GM04503 (cell line): ENCODE measurements at places on chromosomes 5 and 9.

- DNase-seq = no peak
Measured at GRCh38 chr5:9895302-9895645, 265.1 kb upstream of the TAS2R1 start.

DNA sequence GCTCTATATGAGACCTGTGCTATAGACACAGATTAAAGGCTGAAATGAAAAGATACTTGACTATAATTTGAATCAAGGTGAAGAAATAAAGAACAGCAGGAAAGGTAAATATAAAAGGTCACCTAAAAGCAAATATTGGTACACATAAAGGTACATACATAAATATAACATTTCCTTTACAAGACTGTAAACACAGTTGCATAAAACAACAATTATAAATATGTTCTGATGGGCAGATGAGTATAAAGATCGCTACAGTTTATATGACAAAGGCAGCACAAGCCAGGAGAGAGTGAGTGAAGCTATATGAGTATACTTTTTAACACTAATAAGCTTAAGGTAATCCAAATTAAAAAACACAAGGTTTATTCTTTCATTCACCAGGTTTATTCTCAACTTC, 114.5 kb downstream of the OXCT1 start:
- no peak for DNase-seq

DNA sequence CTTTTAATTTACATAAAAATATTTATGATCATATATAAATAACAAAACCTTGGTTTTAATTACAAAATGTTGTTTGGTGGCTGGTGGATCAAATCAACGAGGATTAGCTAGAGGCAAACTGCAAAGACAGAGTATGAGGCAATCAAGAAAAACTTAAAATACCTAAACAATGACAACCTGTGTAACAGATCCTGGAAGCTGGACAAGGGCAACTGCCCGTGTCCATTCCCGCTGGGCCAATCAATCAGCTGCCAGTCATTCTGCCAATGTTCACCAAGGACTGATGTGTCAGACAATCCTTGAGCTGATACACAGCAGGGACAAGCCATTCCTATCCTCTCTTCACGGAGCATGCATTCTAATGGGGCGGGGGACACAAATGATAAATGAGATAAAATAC, 3.2 kb upstream of the TENT4A start:
- no peak for DNase-seq

- DNase-seq = no peak
Measured at GRCh38 chr5:16321284-16321683, 141.7 kb upstream of the MARCHF11 start.

GRCh38 chr5:134994560-134995156, 27.0 kb downstream of the CATSPER3 start:
- DNase-seq = no peak

DNA sequence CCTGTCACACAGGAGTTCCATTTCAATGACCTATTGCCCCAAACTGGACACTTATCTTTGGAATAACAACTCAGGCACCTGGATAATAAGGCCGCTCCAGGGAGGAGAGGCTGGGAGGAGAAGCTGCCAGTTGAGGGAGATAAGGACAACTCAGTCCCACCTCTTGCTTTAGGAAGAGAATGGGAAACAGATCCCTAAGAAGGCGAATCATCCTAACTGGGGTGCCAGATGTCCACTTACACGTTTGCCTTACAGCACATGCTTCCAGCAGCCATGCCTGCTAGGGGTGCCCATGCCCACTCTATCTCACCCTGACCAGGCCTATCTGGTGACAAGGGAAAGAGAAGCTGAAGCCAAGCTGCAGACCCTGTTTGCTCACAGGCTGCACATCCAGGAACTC, 6.5 kb downstream of the HK3 start:
- no peak for DNase-seq

- DNase-seq = no peak
Measured at GRCh38 chr5:133525126-133525525, 87.2 kb downstream of the FSTL4 start.

DNA sequence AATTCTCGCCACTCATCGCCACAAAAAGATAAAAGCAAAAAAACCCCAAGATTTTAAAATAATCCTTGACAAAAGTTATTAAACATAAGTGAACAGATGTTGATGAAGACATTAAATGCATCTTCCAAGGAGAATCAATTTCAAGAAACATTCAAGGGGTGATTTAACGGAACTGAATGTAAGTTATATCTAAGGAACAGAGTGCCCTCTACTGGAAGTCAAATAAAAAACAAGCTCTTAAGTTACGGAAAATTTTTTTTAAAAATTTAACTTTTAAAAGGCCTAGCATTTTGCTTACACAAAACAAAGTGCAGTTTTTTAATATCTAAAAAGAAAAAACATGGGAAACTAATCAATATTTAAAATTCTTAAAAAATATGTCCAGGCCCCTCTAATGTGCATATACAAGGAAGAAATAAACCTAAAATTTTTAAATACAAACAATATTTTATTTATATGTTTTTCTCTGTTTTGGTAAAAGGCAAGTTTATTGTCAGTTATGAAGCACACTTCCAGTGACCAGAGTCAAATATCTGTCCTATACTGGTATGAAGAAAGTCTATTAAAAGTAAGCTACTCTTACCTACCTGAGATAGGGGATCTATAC, 28.0 kb downstream of the TEX10 start:
- no peak for DNase-seq

DNA sequence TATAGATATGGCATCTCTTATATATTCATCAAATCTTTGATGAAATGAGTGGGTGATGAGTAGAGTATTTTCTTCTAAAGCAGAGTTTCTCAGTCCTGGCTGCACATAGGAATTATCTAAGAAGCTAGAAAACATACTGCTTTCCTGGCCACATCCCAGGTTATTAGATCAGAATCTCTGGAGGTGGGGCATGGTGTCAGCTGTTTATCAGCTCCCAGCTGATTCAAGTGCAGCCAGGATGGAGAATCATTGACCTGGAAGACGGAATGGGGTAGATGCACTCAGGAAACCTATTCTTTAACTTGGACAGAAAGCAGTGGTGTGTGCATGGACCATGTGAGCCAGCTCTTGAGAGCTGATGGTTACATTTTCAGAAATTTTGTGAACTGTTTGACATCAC, 108.1 kb upstream of the IL6ST start:
- DNase-seq = no peak

- no peak for DNase-seq
Measured at GRCh38 chr5:67037171-67037570, 159.4 kb downstream of the CD180 start.

GRCh38 chr5:10984021-10984715, 223.1 kb upstream of the DAP start:
- no peak for DNase-seq

- DNase-seq = peak; percentile 49
Measured at GRCh38 chr9:69307446-69308205, 17.4 kb upstream of the ENTREP1 start.

DNA sequence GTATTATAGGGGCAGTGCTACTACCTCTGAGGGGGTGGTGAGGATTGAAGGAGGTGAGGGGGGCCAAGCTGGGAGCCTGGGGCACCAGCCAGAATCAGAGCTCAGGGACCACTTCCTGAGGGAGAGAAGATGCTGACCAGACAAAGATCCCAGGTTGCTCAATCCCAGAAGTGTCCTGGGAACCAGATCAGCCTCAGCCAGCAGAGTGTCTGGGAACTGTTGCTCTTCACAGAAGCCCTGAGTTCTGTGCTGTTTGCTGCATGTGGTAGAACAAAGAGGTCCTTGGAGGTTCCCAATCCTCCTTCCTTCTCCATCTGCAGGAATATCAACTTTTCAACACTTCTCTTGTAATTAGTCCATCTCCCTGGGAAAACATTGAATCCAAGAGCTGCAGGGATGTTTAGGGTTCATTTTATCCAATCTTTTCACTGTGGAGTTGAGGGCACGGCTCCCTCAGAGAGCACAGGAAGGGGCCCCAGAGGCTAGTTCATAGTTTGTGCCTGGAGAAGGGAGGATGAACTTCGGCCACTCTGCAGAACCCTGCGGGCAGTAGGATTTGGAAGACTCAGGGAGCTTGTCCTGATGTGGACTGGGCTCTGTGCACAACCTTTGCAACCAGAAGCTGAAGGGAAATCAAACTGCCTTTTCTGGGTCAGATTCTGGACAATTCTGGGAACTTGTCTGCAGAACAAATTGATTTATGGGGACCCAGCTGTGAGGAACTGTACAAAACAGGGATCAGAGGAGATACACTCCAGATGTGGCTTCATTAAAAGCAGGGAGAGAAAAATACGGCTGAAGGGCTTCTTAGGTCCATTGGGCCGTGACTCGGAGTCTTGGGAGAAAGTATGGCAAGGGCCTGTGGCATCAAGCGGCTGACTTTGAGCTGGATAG, 57.1 kb downstream of the GALNT12 start:
- DNase-seq = no peak

- peak; percentile 11 for DNase-seq
Measured at GRCh38 chr5:123610665-123611405, 98.9 kb downstream of the CSNK1G3 start.

DNA sequence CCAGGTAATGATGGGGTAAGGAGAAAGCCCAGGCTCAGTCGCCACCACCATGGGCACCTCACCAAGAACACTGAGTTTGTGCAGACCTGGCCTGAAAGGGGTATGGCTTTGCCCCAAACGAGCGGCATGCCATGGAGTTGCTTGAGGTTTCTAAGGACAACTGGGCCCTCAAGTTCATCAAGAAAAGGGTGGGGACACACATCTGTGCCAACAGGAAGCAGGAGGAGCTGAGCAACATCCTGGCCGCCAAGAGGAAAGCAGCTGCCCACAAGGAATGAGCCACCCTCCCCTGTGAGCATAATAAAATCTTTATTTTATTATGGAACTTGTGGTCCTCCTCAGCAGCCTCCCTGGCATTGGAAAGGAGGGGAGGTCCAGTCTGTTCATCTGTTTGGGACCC, 23.8 kb downstream of the CD14 start:
- no peak for DNase-seq

GRCh38 chr9:94721754-94722153, 4.7 kb upstream of the AOPEP start:
- no peak for DNase-seq

- no peak for DNase-seq
Measured at GRCh38 chr5:143551820-143552251, 148.3 kb upstream of the NR3C1 start.

DNA sequence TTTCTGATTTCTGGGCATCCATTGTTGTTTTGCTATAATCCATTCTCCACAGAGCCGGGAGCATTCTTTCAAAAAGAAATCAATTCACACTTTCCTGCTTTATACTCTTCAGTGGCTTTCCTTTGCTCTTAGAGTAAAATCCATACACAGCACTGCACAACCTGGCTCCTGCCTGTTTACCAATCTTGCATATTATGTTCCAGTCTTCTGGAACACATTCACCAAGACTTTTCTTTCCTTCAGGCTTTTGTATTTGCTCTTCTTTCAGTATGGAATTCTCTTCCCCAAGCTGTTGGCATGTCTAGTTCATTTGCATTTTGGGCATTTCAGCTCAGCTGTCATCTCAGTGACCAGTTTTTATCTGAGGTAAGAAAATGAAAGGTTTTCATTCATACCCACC, 6.3 kb downstream of the RFESD start:
- DNase-seq = no peak

- DNase-seq = no peak
Measured at GRCh38 chr9:106929471-106930177, 66.7 kb downstream of the ZNF462 start.

- DNase-seq = no peak
Measured at GRCh38 chr9:126423916-126424185, 97.2 kb downstream of the MVB12B start.
